Large intestine (tissue), 12 donors: ENCODE measurements at places on chromosomes 1 and 21. TPM values are rescaled to one million over a fixed set of nuclear protein-coding genes. Genes with fewer than 3 reads are reported as not detected.

- no peak for DNase-seq
Observed at GRCh38 chr1:20612221-20612746, 21.0 kb upstream of the PINK1 start.

- DNase-seq, result no peak
Observed at GRCh38 chr1:150106341-150106740, 38.8 kb downstream of the VPS45 start.

DNA sequence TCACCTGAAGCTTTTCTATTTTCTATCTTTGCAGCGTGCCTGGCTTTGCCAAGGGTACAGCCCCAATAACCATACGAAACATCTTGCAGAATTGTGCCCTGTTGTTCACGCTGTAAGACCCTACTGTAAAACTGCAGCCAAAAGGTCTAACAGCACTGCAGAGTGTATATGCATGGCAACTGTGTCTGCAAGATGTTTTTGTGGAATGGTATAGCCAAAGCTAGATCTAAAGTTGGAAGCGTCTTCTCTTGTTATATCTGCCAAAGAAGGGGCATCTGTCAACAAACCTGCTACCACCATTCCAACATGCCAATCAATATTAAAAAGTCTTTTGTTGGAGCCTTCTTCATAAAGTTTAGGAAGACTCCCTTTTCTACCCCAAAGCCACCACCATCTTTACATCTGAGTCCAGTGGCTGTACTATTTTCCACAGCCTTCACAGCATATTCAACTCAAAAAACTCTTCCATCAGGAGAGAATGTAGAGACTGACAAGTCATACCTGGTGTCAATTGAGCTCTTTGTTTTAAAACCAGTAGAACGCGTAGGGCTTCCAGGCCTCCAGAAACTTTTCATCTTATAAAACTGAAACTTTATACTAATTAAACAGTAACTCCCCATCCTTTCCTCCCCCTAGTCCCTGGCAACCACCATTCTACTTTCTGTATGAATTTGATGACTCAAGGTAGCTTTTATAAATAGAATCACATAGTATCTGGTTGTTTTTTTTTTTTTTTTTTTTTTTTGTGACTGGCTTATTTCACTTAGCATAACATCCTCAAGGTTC is 40.0 kb downstream of the ZSCAN20 start:
- DNase-seq, result no peak

RUNX1 gene
- 9.2 TPM for polyA plus RNA-seq

- DNase-seq, result no peak
Observed at GRCh38 chr1:21630571-21631343, 38.4 kb downstream of the RAP1GAP start.

DNA sequence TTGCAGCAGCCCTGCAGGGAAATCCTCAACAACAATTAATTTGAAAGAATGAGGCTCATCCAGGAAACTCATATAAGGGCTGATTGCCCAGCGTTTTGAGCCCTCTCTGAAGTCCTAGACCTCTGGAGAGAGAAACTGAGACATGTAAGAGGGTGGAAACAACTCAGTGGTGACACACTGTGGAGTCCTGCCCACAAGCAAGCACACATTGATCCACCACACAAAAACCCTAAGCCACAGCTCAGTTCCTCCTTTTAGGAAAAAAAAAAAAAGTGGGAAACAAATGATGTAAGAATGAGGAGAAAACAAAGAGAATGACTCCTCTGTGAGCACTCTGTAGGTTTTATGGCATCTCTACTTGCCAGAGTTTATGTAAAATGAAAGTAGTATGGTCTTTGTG is 22.9 kb upstream of the PLA2G5 start:
- no peak for DNase-seq
